ENCODE measurements at places on chromosomes 4 and X.

GRCh38 chr4:53571936-53572599, 19.2 kb downstream of the LNX1 start:
- H3K4me1 ChIP-seq: no peaks in the 10 kb centered on the region
- no peaks in the 10 kb centered on the region for H3K36me3 ChIP-seq

DNA sequence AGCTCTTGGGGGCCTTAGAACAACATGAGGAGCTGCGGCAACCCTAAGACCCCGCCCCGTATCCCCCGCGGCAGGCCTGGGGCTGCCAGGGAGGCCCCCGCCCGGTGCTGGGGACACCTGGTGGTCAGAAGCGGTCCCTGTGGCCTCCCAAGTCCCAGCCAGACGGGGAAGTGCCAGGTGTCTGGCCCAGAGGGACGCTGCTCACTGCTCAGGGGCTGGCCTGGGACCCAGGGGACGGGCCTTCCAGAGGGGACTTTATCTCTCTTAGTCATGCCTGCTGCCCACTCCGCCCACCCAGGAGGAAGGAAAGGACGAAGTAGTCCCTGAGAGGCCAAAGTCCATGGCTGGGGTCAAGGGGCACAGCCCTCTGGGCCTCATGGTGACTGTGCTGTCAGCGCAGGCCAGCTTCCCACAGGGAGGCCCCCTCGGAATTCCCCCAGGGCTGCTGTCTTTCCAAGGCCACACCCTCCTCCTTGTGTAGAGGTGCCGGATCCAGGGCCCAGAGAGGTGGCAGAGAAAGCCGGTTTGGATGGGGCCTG, 31.0 kb upstream of the HTRA3 start:
- H3K27ac ChIP-seq: no peak overlapping the region
- DNase-seq: no peak
- H3K27me3 ChIP-seq: no peaks in the 10 kb centered on the region
- no peaks in the 10 kb centered on the region for H3K36me3 ChIP-seq
- no peaks in the 10 kb centered on the region for H3K4me1 ChIP-seq

- H3K27ac ChIP-seq: no peak overlapping the region
- H3K27me3 ChIP-seq: no peaks in the 10 kb centered on the region
- H3K4me1 ChIP-seq: no peaks in the 10 kb centered on the region
- no peak overlapping the region for H3K4me3 ChIP-seq
- H3K36me3 ChIP-seq: no peaks in the 10 kb centered on the region
- no peak for DNase-seq
These were observed 5.8 kb upstream of the DGKQ start for GRCh38 chr4:978957-979701.

DNA sequence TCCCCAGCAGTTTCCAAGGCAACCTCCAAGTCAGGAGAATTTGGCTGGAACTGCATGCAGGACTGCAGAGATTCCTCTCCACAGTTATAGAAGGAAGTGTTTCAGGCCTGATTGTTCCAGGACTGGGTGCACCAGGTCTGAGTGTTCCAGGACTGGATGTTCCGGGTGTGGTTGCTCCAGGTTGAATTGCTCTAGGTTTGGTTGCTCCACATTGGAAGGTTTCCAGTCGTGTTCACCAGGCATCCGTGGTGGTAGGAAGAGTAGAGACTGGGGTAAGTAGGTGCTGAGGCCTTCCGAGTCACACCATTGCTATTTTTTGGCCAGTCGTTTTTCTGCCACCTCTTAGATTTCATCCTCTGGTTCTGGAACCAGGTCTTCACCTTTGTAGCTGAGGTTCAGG, 105.4 kb downstream of the MSN start:
- H3K36me3 ChIP-seq: no peaks in the 10 kb centered on the region
- no peak overlapping the region for H3K4me3 ChIP-seq
- peak; percentile 4 for DNase-seq
- no peaks in the 10 kb centered on the region for H3K27me3 ChIP-seq

DNA sequence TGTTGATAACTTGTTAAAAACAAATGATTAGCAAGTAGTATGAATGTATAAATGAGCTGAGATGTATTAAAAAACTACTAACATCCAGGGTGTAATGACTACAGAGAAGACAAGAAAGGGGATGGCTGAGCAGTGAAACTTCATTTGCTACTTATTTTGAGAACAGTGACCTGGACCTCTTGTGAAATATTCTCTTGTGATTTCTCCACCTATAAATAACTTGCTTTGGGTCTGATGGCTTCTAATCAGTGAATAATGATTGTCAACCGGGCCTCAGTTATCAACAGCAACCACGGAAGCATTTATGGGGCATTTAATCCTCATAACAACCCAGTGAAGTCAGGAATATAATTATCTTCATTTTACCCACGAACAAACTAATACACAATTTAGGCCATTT, 154.2 kb upstream of the HAND2 start:
- no peaks in the 10 kb centered on the region for H3K36me3 ChIP-seq
- no peak overlapping the region for H3K4me3 ChIP-seq
- H3K4me1 ChIP-seq: no peaks in the 10 kb centered on the region
- no peaks in the 10 kb centered on the region for H3K27me3 ChIP-seq
- no peak for DNase-seq
- H3K27ac ChIP-seq: no peak overlapping the region

- H3K36me3 ChIP-seq: no peaks in the 10 kb centered on the region
- H3K27me3 ChIP-seq: no peaks in the 10 kb centered on the region
- H3K4me1 ChIP-seq: no peaks in the 10 kb centered on the region
- DNase-seq: no peak
- no peak overlapping the region for H3K4me3 ChIP-seq
- H3K27ac ChIP-seq: no peak overlapping the region
These were observed 12.1 kb downstream of the FGFBP1 start for GRCh38 chr4:15926486-15926885.

DNA sequence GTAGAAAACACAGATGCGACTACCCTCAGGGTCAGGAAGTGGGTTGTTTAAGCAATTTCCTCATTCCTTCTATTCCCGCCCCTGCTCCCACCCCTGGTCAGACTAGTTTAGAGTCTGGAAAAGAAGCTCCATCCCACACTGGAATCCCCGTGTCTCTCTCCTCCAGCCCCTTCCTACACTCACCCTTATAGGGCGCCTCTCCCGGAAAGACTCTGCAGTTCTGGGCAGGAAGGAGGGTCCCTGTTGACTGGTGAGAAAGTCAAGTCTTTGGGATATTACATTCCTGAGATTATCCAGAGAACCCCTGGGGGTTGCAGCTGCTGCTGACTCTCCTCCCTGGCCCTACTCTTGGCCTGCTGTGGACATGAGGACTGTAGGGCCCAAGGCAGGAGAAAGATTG, 11.9 kb downstream of the STARD8 start:
- H3K27ac ChIP-seq: no peak overlapping the region
- H3K27me3 ChIP-seq: no peaks in the 10 kb centered on the region
- no peak overlapping the region for H3K4me3 ChIP-seq
- no peaks in the 10 kb centered on the region for H3K36me3 ChIP-seq
- DNase-seq: no peak

DNA sequence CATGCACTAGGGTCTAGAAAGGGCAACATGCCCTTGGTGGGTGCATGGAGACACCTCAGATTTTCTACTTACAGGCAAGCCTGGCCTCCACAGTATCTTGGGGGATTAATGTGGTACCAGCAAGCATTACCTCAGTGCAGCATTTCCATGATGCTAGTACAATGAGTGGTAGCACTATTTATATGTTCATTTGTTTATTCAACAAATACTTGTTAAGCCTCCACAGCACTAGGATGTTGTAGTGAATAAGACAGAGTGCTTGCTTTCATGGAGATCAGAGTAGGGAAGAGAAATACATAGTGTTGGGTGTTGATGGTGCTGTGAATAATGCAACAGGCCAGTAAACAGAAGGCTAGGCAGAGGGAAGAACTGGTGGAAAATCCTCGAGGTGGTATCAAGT, 133.4 kb downstream of the KLHL8 start:
- H3K4me1 ChIP-seq: no peaks in the 10 kb centered on the region
- no peaks in the 10 kb centered on the region for H3K27me3 ChIP-seq
- no peak overlapping the region for H3K4me3 ChIP-seq
- no peak overlapping the region for H3K27ac ChIP-seq

DNA sequence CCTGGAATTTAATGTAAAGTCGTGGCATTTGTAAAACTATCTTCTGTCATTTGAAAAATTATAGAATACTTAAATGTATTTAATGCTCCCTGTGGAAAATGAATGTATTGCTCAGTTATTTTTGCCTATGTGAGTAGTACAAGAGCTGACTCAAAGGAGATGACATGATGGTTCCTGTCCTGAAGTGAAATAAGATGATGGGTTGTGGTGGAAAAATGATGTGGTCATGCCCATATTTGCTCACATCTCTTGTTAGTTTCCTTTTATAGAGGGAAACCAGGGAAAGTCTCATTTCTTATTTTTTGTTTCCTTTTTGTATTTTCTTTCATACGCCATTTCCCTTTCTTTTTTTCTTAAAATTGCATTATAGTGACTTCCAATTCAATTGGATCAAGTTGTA, 23.7 kb downstream of the PLS3 start:
- DNase-seq: no peak
- no peak overlapping the region for H3K27ac ChIP-seq
- H3K4me3 ChIP-seq: no peak overlapping the region
- no peaks in the 10 kb centered on the region for H3K4me1 ChIP-seq
- no peaks in the 10 kb centered on the region for H3K36me3 ChIP-seq

GRCh38 chr4:141455651-141456050, 180.7 kb upstream of the IL15 start:
- no peak for DNase-seq
- no peaks in the 10 kb centered on the region for H3K27me3 ChIP-seq
- no peaks in the 10 kb centered on the region for H3K4me1 ChIP-seq
- no peak overlapping the region for H3K4me3 ChIP-seq
- H3K36me3 ChIP-seq: no peaks in the 10 kb centered on the region

- no peaks in the 10 kb centered on the region for H3K27me3 ChIP-seq
- H3K27ac ChIP-seq: no peak overlapping the region
- H3K4me3 ChIP-seq: no peak overlapping the region
- no peak for DNase-seq
- H3K4me1 ChIP-seq: no peaks in the 10 kb centered on the region
- no peaks in the 10 kb centered on the region for H3K36me3 ChIP-seq
These were observed 354.6 kb upstream of the RASGEF1B start for GRCh38 chr4:81826335-81826734.

- H3K27ac ChIP-seq: no peak overlapping the region
- no peaks in the 10 kb centered on the region for H3K4me1 ChIP-seq
- no peaks in the 10 kb centered on the region for H3K36me3 ChIP-seq
These were observed 308.8 kb downstream of the TEX13C start for GRCh38 chrX:125628435-125628834.

GRCh38 chr4:84878090-84878489, 88.4 kb downstream of the WDFY3 start:
- peaks cover 2% of the 10 kb centered on the region for H3K36me3 ChIP-seq
- H3K27ac ChIP-seq: no peak overlapping the region
- no peak overlapping the region for H3K4me3 ChIP-seq
- H3K27me3 ChIP-seq: no peaks in the 10 kb centered on the region
